LNCaP clone FGC (cell line): ENCODE measurements at places on chromosomes 1 and 21.

DNA sequence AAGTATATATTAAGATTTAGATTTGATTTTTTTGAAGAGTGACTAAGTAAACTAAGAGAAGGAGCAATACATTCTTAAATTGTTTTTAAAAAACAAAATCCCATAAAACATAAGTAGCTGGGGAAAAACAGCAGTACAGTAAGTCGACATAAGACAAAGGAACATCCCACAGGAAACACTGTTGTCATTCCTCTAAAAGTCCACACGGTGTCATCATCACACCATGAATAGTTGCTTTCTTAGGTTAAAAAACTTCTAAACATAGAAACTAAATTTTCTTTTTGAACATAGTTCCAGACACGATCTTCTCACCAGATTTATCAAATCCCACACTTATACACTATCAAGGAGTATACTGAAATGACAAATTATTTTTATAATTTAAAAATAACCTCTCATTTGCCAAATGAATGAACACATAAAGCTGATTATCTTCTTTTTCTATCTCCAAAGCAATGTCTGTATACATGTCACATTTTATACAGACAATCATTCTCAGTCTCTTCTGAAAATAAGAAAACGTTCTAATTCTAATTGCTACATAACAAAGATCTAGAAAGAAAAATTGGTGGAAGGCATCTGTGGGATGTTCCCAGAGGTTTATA is 15.8 kb downstream of the ODF2L start:
- DNase-seq, result peak; percentile 59

DNA sequence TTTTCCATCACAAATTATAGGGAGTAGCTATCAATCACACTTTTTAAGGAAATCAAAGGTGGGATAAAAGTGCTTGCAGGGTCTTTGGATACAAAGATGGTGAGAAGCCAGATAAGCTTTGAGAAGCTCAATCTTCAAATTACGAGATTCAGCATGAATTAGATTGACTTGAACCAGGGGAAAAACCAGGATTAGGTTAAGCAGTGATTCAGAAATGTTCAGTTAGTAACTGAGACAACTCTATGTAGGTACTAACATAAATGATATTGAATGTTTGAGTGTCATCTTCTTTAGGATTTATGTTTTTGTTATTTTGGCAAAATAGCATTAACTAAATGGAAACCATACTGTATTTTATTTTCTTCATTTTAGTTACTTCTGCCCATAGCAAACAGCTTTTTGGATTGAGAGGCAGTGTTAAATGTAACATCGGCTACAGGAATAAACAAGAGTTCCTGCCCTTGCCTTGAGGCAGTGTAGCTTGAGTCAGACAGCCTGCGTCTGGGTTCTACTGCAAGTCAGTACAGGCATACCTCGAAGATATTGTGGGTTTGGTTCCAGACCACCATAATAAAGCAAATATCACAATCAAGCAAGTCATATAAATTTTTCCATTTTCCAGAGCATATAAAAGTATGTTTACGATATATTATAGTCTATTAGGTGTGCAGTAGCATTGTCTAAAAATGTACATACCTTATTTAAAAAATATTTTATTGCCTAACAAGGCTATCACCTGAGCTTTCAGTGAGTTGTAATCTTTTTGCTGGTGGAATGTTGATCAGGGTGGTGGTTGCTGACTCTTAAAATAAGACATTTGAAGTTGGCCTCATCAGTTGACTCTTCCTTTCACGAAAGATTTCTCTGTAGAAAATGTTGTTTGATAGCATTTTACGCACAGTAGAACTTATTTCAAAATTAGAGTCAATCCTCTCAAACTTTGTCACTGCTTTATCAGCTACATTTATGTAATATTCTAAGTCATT is 36.9 kb upstream of the BACH1 start:
- DNase-seq, result no peak

- DNase-seq, result no peak
Observed at GRCh38 chr1:162151900-162152829, 82.7 kb downstream of the NOS1AP start.

GRCh38 chr1:26321315-26322041 is 3.7 kb downstream of the CD52 start:
- no peak for DNase-seq

DNA sequence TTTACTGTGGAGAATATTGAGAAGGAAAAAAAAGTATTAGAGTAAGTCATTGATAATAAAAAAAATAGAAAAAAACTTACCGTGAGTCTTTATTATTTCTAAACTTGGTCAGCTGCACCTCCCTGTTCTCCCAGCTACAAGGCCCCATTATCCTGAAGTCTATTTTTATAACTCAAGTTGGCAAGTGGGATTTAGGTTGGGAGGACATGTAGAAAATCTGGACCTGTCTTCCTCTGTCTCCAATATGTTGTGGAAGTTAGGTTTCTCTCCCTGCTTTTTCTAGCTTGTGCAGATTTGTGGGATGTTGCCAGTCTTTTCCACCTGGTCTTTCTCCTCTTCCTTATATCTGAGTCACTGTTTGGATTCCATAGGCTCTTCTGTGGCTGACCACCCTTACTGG is 361.4 kb downstream of the HLX start:
- no peak for DNase-seq
